Epithelial cell of proximal tubule (primary cell): ENCODE measurements at places on chromosomes 16 and 17.

DNA sequence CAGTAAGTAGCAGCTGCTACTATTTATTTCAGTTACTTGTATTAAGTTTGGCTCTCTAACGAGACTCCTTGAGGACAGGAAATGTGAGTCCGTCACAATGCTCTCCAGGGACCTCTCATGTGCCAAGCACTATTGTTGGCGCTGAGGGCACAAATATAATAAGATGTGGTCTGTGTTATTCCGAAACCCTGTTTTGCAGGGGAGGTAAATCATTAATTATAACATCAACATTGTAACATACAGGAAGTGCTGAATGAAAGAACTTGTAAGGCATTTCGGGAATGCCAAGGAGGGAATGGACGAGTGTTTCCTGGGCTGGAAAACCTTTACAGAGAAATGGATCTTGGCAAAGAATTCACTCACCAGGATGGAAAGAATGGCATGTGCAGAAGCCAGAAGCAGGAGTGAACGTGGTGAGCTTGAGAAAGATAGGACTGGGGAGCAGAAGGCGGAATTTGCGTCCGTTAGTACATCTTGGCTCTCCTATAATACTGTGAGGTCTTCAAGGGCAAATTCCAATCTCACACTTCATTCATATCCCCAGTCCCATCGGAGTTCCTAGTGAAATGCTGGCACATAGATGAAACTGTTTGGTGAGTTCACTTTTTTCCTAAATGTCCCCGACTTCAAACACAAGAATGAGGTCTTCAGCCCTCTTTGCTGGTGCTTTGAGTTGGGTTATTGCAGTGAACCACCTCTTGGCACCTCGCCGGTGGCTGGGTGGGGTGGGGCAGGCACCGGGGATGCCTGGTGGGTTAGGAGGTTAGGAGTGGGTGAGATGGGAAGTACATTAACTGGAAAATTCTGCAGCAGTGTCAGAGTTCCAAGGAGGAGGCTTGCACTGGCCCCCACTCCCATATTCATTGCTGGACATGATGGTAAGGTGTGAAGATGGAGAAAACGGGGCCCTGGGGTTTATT lies 11.5 kb downstream of the TAC4 start:
- DNase-seq: peak; percentile 94

GRCh38 chr17:867896-868489 lies 85.8 kb downstream of the MRM3 start:
- peak; percentile 29 for DNase-seq

- DNase-seq: no peak
These were observed 82.2 kb downstream of the BMERB1 start for GRCh38 chr16:15516609-15517008.

DNA sequence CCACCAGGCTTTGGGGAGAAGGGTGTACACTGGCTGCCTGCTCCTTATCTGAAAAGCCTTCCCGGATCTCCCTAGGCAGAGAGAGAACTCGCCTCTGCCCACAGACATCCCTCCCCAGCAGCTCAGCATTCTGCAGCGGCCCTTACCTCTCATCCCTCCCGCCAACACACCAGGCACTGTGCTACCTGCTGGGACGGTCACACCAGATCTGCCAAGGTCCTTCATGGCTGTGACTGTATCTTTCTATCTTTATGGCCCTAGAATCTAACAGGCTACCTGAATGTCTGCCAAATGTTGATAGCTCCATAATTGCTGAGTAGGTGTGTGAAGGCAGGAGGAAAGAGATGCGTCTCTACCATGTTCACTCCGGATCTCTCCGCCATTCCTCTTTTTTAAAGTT lies 7.9 kb downstream of the TSNAXIP1 start:
- no peak for DNase-seq

GRCh38 chr17:30413109-30413508 lies 34.4 kb downstream of the CPD start:
- DNase-seq: no peak

GRCh38 chr17:27952366-27952765 lies 59.2 kb upstream of the LYRM9 start:
- no peak for DNase-seq

DNA sequence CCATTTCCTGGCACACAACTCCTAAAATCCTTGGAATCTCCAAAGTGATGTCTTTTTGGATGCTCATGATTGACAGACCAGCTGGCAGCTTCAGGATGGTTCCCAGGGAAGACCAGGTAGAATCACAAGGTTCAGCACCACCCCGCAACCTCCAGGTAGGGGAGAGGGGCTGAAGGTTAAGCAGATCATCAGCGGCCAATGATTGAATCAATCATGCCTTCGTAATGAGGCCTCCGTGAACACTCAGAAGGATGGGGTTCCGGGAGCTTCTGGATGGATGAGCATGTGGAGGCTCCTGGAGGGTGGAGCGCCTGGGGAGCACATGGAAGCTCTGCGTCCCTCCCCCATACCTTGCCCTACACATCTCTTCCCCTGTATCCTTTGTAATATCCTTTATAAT lies 185.9 kb downstream of the SEC14L1 start:
- DNase-seq: no peak

GRCh38 chr17:27356091-27356705 lies 62.3 kb downstream of the WSB1 start:
- no peak for DNase-seq

DNA sequence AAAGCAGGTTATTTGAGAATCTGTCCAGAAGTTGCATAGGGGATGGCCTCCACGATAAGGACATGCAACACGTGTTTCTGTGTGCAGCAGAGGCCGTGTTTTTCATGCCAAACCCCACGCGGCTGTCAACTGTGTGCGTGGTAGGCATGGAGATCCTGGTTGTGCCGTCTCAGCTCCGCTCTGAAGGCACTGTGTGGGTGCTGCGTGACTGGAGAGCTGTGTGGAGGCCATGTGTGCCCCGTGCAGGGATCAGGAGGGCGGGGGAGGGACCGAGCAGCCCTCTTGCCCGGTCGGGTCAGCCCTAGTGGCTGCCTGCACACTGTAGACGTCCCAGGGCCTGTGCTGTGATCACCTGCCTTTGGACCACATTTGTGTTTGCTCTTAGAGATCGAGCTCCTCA lies 74.5 kb downstream of the SEC14L1 start:
- no peak for DNase-seq

- DNase-seq: no peak
These were observed 21.9 kb upstream of the CDH5 start for GRCh38 chr16:66344533-66345145.

DNA sequence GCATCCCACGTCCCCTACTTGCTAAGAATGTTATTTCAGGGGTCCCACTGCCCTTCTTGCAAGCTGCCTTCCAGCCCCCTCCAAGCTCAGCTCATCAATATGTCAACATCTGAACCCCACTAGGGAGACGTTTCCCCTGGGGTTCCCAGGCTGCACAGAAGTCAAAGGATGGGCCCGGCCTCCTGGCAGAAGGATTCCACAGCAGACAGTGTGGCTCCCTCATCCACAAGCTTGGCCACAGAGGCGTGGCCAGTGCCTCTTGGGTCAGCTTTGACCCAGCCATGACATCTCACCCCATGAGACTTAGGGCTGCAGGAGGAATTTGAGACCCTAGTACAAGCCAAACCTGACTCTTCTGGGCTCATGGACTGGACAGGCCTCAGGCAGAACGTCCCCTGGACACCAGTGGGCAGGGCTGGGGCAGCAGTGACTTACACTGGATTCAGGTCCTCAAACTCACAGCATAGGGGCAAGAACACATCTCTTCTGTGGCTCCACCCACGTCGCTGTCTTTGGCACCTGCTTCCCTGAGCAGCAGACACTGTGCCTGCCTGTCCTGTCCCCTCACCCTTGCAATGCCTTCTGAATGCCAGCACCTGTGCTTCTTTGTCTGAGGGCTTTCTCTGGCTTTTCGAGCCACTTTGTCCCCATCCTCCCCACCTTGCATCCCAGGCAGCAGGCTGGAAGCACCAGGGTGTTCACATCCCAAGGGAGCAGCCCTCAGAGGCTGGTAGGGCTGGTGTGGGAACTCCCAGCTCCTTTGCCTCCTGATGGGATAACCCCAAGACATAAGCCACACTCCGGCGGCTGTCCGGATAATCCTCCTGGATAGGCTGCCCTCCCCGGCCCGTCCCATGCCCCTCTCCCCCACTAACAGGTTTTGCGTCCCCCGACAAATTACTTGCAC lies 56.0 kb upstream of the ENPP7 start:
- no peak for DNase-seq

GRCh38 chr17:29642171-29642611 lies 19.5 kb upstream of the CORO6 start:
- no peak for DNase-seq

GRCh38 chr17:56929362-56929969 lies 15.6 kb upstream of the TRIM25 start:
- DNase-seq: no peak

DNA sequence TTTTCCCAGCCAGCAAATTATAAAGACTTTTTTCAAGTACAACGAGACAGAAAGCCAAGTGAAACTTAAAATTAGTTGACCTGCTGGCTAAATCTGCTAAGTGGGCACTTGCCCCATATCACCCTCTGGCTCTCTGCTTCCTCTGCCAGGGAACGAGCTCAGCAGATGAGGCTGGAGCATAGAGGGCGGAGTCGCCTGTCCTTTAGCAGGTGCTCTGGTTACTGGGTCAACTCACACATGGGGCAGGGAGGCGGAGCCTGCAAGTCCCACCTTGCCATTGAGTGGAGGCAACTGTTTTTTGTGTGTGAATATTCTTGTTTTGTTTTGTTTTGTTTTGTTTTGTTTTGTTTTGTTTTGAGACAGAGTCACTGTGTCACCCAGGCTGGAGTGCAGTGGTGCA lies 62.5 kb downstream of the EMP2 start:
- no peak for DNase-seq

DNA sequence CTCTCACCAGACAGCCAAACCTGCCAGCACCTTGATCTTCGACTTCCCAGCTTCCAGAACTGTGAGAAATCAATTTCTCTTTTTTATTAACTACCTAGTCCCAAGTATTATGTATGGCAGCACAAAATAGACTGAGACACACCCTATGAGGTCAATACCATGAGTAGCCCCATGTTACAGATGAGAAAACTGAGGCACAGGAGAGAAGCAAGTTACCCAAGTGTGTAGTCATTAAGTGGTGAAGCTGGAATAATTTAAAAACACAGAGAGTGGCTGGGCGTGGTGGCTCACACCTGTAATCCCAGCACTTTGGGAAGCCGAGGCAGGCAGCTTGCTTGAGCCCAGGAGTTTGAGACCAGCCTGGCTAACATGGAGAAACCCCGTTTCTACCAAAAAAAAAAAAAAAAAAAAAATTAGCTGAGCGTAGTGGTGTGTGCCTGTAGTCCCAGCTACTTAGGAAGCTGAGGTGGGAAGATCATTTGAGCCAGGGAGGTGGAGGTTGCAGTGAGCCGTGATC lies 4.9 kb downstream of the NQO1 start:
- no peak for DNase-seq

- DNase-seq: no peak
These were observed 88.0 kb downstream of the NLK start for GRCh38 chr17:28130472-28130871.

DNA sequence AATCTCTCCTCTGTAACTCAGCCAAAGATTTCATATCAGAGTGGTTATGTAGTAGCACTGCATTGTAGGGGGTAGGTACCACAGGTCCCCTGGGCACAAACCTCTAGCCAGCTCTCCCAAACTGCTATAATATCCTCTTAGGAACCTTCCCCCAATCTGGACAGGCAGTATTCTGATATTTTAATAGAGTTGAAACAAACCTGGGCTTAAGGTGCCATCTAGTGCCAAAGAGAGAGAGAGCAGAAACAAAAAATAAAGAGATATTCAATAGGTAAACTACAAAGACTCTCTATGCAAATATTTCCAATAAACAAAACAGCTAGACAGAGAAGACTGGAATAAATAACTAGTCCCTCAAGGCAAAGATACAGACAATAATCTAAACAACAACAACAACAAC lies 1070.0 kb downstream of the CDH11 start:
- DNase-seq: no peak

DNA sequence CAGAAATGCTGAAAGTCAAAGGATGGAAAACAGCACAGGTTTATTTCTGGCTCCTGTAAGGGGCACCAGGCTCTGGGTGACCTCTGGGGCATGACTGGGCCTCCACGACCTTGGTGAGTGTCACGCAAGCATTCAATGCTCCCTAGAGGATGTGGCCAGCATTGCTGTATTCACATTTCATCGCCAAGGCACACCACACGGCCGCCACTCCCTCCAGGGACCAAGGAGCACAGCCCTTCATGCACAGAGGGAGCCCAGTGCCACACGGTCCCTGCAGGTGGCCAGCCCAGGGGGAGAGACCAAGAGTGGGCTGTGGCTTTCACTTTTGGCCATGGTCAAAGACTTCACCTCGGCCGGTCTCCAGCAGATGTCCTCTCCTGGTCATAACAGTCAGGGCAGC lies 137.4 kb upstream of the TNRC6C start:
- DNase-seq: no peak

DNA sequence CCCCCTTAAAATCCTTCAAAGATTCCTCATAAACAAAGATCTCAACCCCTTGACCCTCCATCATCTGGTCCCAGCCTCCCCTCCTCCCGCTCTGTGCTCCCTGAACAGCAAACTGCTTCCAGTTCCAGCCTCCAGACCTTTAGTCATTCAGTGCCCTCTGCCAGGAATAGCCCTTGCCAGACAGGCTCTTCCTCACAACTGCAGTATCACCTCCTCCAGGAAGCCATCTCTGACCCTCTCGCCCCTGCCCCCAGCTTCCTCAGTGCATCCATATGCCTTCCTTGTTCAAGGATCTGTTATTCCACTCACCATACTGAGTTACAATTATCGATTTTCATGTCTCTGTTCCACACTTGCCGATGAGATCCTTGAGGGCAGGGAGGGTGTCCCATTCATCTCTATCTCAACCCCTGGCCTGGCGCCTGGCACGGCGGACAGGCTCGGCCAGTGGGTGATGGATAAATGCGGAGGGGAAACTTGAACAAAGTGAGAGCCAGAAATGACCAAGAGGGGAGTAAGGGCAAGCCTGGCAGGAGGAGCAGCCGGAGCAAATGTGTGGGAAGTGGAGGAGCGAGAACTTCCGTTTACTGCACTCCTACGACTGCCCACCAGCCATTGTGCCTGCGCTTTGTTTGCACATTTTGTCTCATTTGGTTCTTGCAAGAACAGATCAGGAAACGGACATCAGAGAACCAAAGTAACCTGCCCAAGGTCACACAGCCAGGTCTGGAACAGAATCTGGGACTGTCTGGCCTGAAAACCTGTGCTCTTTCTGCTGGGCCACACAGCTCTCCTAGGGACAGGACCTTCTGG lies 2.0 kb upstream of the NXPH3 start:
- no peak for DNase-seq

DNA sequence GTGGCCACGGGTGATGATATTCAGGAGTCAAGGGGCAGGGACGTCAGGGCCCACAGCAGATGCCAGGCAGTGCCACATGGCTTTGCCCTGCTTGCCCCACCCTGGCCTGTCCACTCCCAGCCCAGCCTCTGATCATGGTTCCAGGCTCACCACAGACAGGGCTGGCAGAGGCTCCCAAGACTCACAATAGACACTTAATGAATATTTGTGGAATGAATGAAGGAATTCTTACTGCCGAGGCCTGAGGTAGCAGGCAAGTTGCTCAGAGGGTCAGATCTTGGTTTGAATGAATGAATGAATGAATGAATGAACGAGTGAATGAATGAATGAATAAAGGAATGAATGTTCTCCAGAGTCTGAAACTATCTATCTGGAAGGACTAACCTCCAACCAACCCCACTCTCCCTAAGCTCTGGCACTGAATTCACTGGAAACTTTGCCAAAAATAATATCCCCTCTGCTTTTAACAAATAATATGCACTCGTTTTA lies 60.9 kb downstream of the RAI1 start:
- DNase-seq: no peak
